A549 treated with DMSO at 1 μM for 4 hours (cell line): ENCODE measurements at places on chromosomes 3 and 15. TPM values are rescaled to one million over a fixed set of nuclear protein-coding genes. Genes with fewer than 3 reads are reported as not detected.

The RNU5B-1 gene
- not detected in 5 replicates for total RNA-seq

The SEMA3G gene
- 0.03 to 0.30 TPM (median 0.09 TPM) in 5 replicates for total RNA-seq

The NEK11 gene
- 3.0 to 4.3 TPM (median 4.2 TPM) in 5 replicates for total RNA-seq

The CYP1A2 gene
- not detected in 5 replicates for total RNA-seq

The MINAR1 gene
- total RNA-seq: 0.42 to 0.71 TPM (median 0.64 TPM) in 5 replicates

The DZIP3 gene
- total RNA-seq: 3.7 to 5.8 TPM (median 5.4 TPM) in 5 replicates

The TMEM207 gene
- total RNA-seq: not detected in 5 replicates

The BNC1 gene
- total RNA-seq: 0.49 to 0.65 TPM (median 0.53 TPM) in 5 replicates

The KNL1 gene
- total RNA-seq: 6.4 to 9.4 TPM (median 8.4 TPM) in 5 replicates

The RASA2 gene
- total RNA-seq: 7.2 to 13.5 TPM (median 11.1 TPM) in 5 replicates

The EID1 gene
- total RNA-seq: 104 to 131 TPM (median 122 TPM) in 5 replicates

The SYNM gene
- 35.6 to 44.9 TPM (median 43.0 TPM) in 5 replicates for total RNA-seq

The CLDN16 gene
- 0.06 to 0.11 TPM in 2 of 5 replicates, not detected in the others for total RNA-seq
